ENCODE measurements at places on chromosomes 12 and 14. TPM values are rescaled to one million over a fixed set of nuclear protein-coding genes. Genes with fewer than 3 reads are reported as not detected.

GRCh38 chr12:58463051-58463450 is 457.3 kb downstream of the LRIG3 start:
- DNase-seq: no peak

DNA sequence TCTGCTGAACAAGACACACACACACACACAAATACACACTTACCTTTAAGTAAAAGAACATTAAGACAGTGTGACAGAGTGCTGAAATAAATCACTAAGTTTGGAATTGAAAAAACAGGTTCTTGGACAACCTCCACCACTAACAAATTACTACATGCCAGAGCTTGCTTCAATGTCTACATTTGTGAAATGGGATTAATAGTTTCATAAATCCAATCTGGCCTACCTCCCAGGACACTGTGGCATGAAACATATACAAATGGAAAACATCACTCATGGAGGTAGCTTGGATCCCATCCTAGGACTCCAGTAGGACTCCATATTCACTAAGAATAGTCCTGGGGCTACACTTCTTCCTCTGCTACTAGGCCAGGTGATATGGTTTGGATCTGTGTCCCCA is 8.2 kb upstream of the CCDC60 start:
- no peak for DNase-seq

DNA sequence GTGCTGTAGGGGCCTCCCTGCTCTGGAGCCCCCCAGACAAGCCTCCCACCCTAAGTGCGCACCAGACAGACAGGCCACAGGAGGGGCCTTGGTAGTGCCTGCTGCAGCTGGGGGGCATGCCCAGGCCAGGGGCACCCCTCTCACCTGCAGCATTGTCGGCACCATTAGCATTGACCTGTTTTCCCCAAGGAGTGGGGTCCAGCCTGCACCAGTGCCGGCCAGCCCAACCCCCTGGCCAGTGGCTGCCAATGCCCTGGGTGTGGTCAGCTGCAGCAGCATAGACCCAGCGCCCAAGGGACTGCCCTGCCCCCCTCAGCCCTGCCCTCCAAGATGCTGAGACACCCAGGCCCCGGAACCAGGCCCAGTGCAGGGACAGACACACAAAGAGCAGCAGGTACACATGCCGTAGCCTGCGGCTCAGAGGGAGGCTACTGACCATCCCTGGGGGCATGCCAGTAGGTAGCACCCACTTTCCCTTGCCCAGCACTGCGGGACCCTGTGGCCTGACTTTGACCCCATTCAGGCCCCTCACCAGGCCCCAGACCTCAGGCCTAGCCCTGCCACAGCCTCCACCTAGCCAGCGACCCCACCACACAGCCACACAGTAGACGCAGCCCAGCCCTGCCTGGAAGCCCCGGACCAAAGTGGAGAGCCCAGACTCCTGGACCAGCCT is 1.0 kb downstream of the AHNAK2 start:
- no peak for DNase-seq

DNA sequence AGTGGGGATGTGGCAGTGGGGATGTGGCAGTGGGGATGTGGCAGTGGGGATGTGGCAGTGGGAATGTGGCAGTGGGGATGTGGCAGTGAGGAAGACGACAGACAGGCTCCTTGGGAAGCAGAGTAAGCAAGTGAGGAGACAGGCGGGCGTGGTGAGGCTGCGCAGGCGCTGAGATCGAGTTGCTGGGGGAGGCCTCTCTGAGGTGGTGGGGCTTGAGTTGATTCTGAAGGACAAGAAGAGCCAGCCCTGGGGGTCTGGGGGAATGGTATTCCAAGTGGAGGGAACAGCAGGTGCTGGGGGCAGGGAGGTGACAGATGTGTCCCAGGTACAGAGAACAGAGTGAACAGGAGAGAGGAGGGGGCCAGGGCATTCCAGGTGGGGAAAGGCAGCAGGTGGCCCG is 33.8 kb upstream of the TSPAN9 start:
- DNase-seq: no peak

The BRF1 gene
- polyA plus RNA-seq: 19.3 TPM

GRCh38 chr14:54955143-54955542 is 52.5 kb upstream of the GCH1 start:
- DNase-seq: no peak

GRCh38 chr14:101454229-101454628 is 107.1 kb upstream of the DIO3 start:
- DNase-seq: no peak

The BLTP3B gene
- 9.3 TPM for polyA plus RNA-seq

The PELI2 gene
- 5.2 TPM for polyA plus RNA-seq

Measured in kidney (tissue), 22 donors.